Fibroblast of villous mesenchyme (primary cell): ENCODE measurements at places on chromosomes 5 and 9.

DNA sequence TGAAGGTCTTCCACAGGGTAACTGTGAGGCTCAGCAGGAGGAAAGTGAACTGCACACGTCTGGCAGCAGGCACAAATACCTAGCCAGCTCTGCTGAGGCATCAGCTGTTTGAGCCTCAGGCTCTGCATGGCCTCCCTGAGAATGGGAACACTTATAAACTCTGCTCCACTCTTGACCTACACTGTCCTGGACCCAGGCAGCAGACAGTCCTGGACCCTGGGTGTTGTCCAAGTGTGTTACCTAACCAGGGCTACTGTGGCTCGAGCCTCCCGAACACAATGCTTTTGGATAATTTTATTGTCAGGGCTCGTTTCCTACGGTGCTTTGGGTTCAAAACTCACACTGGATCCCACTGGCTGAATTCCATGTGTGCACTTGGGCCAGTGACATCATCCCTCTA is 497.9 kb downstream of the SEMA5A start:
- no peak for DNase-seq

DNA sequence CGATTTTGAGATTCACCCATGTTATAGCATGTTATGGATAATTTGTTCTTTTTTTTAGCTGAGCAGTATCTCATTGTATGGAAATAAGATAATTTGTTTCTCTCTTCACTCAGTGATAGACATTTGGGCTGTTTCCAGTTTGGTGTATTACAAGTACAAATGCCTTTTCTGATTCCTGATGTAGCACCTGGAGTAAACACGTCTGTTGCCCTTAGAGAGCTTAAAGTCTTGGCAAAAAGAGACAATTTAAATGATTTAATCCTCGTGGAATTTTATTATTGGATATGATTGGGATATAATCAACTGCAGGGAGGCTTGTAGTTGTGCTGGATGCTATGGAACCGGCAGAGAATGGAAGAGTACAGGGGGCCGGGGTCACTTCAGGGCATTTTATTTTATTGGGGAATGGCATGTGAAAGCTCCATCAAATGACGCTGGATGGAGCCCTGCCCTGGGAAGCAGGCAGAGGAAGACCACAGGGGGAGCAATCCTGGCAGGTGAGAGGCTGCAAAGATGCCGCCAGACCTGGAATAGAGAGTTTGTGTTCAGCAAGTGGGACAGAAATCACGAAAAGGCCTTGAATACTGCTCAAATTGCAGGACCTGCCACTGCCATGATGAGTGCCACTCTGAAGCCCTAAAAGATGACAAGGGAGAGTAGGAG is 31.0 kb upstream of the TGFBI start:
- DNase-seq = no peak

- no peak for DNase-seq
These were observed 44.3 kb downstream of the CYSTM1 start for GRCh38 chr5:140219068-140219991.

- peak; percentile 35 for DNase-seq
These were observed 321.5 kb downstream of the ENC1 start for GRCh38 chr5:74319076-74319475.

GRCh38 chr9:18330401-18331309 is 143.3 kb upstream of the ADAMTSL1 start:
- no peak for DNase-seq

- no peak for DNase-seq
These were observed 352.0 kb downstream of the PARP8 start for GRCh38 chr5:51018423-51018822.

DNA sequence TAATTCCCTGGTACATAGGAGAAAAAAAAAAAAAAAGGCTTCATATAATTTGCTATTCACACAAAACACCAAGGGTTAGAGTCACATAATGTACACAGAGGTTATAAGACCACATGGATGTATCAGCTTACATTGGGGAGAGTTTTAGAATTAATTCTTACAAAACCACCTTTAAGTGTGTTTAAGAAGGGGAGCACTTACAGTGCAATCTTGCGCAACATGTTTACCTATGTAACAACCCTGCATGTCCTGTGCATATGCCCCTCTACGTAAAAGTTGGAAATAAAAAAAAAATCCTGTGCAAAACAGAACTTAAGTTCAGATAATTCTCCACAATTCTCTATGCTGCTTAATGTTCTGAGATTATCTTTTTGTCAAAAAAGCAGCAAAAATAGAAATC is 190.0 kb downstream of the DENND1A start:
- DNase-seq = no peak

DNA sequence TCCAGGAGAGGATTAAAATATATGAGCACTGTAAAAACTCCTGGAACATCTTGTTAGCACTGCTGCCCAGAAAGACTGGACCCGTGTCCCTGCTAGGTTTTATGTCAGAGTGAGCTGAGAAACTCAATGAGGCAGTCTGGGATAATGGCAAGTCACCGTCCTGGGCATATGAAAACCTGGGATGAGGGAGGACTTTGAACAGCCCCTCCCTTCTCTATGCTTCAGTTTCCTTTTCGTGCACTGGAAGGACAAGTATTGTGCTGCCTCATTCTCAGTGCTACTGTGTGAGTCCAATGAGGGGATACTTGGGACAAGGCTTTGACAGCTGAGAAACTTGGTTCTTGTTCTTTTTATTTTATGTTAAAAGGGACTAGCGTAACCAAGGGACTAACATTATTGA is 143.0 kb upstream of the SHB start:
- DNase-seq = no peak

DNA sequence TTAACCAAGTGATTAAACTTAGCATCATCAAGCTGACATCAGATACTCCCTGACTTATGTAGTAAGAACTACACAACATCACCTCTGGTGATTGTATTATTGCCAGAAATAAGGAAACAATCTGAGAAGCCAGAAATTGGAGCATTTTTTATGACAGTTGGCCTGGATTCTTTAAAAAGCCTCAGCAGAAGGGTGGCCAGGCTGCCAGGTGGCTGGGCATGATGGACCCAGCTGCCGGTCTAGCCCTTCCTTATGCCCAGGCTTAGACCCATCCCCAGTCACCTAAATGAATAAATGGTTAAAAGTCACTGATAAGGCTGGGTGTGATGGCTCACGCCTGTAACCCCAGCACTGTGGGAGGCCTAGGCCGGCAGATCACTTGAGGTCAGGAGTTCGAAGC is 12.8 kb downstream of the OR1K1 start:
- DNase-seq = no peak

GRCh38 chr5:119949426-119949999 is 320.2 kb downstream of the FAM170A start:
- no peak for DNase-seq

DNA sequence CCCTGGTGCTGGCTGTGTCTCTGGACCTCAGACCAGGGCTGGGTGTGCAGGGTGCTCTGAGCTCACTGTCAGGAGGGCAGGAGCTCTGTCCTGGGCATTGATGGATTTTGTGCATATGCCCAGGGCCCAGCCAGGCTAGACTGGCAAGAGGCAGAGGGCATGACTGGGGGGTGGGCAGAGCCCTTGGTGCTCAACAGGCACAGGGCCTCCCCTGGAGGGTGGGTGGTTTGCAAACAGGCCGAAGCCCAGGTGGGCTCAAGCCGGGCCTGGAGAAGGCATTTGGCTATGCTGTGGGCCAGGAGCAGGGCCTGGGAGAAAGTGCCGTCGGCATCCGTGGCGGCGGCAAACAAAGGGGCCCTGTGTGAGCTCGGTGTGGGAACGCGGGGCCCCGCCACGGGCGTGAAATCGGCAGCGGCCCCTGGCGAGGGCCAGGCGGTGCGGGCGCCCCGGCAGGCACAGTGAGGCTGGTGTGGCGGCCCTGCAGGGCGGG is 1.9 kb upstream of the NRARP start:
- DNase-seq = no peak

DNA sequence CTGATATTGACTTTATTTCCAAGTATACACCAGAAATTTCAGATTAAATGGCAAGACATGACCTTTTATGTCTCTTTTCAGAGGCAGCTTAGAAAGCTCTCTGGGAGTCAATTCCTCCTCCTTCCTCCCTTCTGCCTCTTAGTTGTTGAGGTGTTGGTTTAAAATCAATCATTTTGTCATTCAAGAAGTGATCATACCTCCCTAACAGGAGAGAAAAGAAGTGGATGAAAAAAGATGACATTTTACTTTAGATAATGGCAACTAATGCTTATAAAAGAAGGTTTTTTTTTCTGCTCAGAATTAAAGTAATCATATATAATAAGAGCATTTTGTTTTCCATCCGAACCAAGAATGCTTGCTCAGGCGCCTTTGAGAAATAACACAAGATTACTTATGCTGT is 448.7 kb downstream of the CTNND2 start:
- no peak for DNase-seq

DNA sequence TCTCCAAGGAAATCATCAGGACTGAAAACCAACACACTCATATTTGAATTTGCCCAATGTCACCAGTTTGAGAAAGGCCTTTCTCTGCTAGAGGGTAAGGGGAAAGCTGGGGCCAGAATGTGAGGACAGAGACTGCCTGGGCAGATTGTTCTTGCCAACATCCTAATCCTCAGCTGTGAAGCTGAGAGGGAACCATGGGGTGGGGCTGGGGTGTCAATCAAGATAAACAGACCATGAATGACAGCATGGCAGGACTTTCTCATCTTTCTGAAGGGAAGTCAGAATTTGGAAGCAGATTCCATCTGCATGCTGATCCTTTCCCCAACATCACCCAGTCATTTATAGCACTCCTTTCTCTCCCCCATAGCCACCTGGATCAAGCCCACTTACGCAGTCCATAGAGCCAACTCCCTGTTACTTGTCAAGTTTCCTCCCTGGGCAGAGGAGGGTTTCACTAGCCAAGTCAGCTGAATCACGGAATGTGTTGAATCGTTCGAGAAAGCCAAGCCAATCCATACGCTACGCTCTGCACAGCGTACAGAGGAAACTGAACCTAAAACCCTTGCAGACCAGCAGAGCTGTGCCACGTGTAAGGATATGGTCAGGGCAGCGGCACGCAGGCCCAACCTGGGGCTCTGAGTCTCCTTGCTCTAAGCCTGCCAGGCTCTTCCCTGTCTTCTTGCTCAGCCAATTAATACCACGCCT is 14.9 kb downstream of the GLDC start:
- DNase-seq = no peak

DNA sequence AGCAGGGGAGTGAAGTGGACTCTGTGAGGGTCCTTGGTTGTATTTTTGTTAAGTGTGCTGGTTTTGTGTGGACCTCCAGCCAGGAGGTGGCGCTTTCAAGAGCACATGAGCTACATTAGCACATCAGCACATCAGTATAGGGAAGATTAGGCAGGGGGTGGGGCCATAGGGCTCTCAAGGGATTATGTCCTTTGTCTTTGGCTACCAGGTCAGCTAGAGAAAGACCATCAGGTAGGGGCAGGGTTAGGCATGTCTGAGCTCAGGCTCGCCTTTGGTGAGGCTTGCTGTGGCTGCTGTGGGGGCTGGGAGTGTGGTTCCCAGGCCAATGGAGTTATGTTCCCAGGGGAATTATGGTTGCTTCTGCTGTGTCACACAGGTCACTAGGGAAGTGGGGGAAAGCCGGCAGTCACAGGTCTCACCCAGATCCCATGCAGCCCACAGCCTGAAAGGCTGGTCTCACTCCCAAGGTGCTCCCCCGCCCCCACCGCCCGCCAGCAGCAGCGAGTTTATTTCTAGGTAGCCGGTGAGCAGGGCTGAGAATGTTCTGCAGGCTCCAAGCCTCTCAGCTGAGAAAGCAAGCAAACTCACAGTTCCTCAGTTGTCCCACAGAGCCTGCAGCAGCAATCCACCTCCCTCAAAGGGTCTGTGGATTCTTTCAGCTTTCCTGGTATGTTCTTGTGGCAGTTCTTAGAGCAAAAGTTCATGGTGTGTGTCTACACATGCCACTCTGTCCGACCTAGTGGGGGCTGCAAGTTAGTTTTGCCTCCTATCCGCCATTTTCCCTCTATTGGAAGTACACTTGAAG is 13.7 kb downstream of the OR1J1 start:
- DNase-seq = no peak

- DNase-seq = no peak
These were observed 152.8 kb upstream of the PAPPA start for GRCh38 chr9:116000748-116001329.

- peak; percentile 19 for DNase-seq
These were observed 74.8 kb upstream of the ZNF622 start for GRCh38 chr5:16540421-16540820.

- no peak for DNase-seq
These were observed 35.0 kb upstream of the ANKH start for GRCh38 chr5:14906628-14907027.

DNA sequence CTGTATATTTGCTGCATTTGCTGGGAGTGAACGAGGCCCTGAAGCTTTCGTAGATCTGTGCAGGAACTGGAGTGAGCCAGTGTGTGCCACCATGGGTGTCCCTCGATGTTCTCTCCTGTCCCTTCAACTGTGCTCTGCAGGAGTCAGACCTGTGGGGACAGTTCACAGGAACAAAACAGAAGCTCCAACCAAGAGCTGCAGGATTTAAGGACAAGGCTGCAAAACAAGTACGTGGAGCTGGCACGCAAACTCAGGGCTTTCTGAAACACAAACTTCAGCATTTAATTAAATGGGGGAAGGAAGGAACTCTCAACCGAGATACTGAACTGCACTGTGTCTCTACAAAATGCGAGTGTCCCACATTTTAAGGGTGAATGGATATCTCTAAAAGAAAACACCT is 24.2 kb downstream of the BASP1 start:
- DNase-seq = no peak

DNA sequence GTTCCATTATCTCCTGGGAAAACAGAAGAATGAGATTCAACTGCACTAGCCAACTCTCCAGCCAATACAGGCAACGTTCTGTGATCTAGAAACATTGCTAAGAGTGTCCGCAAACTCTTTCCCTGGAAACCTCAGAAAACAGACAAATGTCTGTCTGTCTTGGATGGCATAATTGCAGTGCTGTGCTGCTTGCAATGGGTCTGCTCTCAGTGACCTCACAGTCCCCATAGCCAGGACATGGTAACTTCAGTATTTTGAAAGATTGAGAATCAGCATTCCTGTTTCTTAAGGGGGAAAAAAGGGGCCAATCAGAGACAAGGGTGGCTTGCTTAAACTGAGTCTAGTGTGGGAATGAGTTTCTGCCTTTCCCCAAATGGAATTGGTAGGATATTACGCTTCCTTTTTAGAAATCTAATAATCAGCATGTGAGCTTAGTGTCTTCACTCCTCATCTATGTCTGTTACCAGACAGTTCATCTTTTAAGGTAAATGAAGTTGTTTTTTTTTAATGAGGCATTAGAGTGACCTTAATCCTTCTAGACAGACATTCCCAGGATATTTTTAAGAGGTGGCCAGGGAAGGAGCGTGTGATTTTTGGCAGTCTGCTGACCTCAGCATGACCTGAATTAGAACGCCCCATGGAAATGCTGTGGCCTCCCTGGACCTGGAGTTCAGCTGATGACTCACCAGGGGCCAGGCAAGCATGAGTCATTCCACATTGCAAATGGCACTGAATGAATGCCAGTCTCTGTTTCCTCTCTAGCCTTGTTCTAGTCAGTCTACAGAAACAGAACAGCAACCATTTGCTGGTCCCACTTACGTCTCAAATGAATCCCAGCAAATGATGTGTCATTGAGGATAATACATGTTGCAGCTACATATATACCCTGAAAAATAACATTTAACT is 210.2 kb upstream of the ACTBL2 start:
- DNase-seq = peak; percentile 95

- no peak for DNase-seq
These were observed 173.0 kb downstream of the OLFM1 start for GRCh38 chr9:135260221-135261180.
